ENCODE measurements at places on chromosomes 7 and 10.

- no peak for DNase-seq
These were observed 128.4 kb downstream of the BICC1 start for GRCh38 chr10:58641095-58641531.

GRCh38 chr7:94510582-94511496 lies 1.2 kb downstream of the CASD1 start:
- no peak for DNase-seq

DNA sequence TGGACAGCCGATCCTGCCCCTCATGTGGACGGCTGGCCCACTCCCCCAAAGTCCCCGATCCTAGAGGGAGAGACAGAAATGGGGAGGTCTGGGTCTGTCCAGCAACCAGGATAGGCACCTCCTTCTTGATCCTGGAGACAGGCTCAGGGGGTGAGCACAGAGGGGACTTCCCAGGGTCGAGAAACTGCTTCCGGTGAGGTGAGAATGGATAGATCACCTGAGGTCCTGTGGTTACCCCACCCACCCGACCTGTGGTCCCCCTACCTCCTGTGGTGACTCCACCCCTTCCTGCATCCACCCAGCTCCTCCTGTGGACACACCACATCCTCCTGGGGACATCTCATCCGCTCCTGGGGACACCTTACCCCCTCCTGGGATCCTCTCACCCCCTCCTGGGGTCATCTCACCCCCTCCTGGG lies 27.4 kb upstream of the RASGEF1A start:
- no peak for DNase-seq

DNA sequence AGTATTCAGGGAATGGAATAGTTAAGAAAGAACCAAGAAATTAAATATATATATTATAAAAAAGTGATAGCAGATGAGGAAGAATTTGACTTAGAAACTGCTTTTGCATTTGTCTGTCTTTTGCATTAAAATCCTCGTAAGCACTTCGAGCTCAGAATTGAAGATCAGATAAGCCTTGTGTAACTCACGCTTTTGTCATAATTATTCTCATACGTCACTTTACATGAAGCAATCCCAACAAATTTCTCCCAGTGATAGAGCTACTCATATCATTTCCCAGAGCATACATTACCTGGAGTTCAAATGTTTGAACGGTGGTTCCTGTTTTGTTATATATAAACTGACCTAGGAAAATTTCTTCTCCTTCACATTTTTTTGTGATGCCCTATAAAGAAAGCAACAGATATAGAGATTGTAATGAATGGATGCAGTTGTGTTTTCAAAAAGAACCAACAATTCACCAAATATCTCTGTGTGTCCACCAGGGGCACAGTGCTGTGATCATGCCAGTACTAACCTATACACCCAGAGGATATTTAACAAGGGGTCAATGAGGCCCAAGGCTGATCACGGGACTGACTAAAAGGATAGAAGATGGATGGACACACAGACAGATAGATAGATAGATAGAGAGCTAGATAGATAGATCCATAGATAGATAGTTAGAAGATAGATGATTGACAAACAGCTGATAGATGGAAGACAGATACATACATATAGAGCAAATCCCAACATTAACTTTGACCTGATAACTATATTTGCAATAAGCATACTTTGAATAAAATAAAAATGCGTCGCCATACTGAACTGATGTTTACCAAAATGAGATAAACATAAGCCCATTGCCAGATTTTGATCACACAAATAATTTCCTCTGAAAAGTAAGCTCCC lies 9.3 kb upstream of the HUS1 start:
- DNase-seq: no peak

DNA sequence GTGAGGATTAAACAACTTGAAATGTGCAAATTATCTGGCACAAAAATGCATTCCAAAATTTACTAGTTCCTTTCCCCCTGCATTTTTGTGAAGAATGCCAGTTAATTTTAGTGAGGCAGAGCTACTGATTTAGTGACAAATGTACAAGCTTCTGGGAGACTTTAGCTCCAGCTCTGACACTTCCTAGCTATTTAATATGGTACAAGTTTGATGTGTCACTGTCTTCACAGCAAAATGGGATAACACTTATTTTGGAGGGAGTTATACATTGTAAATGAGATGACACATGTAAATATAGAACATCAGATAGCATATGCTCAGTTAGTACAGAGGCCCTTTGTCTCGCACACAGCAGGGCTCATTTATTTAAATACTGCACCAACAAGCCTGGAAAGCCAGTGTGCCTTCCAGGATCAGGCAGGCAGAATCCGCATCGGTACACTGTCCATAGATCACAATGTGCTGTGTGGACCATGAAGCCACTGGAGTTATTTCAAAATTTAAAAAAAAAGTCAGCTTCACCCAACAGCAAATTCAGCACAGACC lies 48.7 kb downstream of the ELMO1 start:
- no peak for DNase-seq

- DNase-seq: no peak
These were observed 210.9 kb upstream of the SEMA3E start for GRCh38 chr7:83859827-83860226.

DNA sequence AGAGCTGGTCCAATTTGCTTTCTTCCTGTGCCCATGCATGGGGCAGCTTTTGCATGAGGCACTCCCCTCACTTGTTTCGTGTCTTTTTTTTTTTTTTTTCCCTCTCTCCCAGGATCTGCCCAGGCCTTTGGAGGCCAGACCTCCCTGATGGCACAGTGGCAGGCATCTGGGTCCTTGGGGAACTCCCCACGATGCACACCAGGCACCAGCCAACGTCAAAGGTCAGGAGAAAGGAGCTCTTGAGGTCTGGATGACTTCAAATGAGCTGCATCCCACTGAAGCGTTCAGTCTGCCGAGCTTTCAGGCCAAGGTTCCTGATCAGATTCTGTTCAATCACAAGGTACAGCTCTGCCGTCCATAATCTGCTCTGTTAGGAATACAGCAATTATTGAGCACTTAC lies 97.2 kb upstream of the CARD11 start:
- no peak for DNase-seq

DNA sequence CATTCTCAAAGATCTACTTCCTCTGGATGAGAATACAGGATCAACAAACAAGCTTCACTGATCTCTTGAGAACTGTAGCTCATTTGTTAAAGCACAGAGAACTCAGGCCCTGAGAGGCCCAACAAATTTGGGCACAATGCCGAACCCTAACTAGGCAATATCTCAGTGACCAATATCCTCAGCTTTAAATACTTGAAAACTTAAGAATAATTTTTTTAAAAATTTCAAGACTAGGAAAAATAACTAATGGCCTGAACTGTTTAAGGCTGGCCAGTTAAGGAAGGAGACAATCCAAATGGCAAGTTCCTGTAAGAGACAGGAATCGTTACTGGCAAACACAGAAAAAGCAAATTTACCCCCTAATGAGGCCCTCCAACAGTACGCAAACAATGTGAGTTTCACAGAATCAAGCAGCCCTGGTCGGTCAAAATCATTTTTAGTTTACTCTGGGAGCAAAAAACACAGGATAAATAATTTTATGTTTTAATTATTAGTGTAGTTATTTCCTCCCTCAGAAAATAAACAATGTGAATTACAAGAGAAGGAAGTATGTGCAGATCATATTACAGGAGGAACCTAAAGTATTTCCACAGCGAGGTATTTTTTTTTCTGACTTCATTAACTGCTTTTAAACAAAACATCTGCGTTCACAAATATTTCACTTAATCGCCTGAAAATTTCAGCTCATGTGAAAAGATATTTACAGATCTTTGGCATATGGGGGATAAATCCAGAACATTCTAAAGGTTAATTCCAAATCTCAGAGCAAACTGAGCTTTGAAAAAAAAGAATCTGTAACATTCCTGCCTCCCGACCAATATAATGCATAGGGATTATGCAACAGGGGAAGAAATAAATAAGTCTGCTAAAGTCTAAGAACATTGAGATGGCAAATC lies 39.5 kb downstream of the NT5C2 start:
- DNase-seq: no peak

DNA sequence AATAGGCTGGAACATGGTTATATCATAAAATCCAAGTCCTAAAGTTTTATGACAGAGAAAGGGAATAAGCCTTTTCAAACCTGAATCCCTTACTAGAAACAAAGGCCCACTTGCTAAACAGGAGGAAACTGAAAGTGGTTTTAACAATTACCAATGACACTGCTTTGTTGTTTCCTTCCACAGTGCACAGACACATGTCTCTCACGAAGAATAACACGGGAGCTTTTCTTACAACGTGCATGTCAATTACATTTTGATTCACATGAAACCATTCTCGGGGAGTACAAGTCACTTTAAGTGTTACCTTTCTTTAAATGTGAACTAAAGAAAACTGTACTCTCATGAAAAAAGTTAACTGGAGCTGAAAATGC lies 1.4 kb downstream of the MRPS33 start:
- no peak for DNase-seq

DNA sequence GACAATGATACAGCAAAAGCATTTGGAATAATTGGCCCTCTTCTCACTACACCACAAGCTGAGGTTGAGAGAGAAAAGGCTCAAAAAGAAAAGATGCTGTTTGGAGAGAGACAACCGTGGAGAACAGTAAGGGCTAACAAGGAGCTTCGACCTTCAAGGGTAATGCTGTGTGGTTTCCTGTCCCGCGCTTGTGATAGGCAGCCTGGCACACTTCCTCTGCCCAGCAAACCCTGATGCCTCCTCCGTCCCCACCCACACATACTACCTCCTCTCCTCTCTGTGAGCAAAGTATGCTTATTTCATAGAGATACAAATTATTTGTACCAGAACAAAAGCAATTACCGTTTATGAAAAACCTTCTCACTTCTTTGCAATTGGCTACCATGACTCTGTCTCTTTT lies 755.4 kb downstream of the KCNMA1 start:
- no peak for DNase-seq

DNA sequence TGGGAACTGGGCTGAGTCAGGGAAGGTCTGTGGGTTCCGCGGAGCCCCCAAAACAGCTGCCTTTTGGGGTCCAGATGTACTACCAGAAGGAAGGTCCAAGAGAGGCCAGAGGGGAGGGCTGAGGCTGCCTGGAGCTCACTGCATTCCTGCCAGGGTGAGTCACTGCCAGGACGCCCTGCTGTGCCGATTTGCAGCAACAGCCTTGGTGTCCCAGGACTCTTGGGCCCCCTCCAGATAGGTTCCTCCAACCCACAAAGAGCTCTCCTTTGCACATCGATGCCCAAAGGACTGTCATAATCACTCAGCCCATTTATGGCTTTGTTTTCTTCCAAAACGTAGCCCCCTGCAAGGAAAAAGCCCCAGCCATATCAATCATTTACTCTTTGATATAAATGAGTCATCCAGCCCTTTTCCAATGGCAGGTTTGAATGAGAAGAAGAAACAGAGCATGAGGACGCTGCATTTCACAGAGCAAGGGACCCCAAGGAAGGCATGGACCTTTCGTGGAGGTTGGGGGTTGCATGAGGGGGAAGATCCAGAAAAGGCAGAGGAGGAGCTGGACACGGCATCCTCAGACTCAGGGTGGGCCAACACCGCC lies 32.2 kb upstream of the COL13A1 start:
- DNase-seq: no peak

- no peak for DNase-seq
These were observed 143.4 kb upstream of the LSM8 start for GRCh38 chr7:118040562-118040961.

DNA sequence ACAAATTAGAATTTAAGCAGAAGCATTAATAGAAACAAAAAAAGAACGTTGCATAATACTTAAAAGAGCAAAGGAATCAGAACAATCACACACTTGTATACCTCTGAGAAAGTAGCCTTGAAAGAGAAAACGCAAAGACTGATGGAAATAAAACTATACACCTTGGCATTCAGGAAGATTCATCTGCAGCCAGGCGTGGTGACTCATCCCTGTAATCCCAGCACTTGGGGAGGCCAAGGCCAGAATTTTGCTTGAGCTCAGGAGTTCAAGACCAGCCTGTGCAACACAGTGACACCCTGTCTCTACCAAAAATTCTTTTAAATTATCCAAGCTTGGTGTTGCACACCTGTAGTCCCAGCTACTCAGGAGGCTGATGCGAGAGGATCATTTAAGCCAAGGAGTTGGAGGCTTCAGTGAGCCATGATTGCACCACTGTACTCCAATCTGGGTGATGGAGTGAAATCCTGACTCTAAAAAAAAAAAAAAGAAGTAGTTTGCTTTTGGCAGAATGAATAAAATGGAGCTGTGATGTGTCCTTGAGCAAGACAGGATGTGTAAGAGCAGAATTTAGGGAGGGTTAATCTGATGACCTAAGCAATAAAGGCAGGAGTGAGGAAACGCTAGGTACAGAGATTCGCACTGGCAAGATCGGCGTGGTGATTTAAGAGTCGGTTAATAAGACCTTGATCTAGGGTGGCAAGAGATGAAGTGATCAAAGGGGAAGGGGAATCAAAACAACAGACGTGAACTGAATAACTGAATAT lies 75.8 kb upstream of the NRP1 start:
- no peak for DNase-seq

- no peak for DNase-seq
These were observed 24.5 kb downstream of the ADRB1 start for GRCh38 chr10:114068054-114068707.

- DNase-seq: no peak
These were observed 96.9 kb downstream of the RTKN2 start for GRCh38 chr10:62171791-62172190.

- no peak for DNase-seq
These were observed 9.4 kb upstream of the NRG3 start for GRCh38 chr10:81865581-81865980.

- DNase-seq: no peak
These were observed 701.4 kb upstream of the COBL start for GRCh38 chr7:52017802-52018679.

- DNase-seq: no peak
These were observed 51.1 kb downstream of the LMTK2 start for GRCh38 chr7:98157761-98158160.

- no peak for DNase-seq
These were observed 38.1 kb downstream of the USP54 start for GRCh38 chr10:73552819-73553715.

- DNase-seq: no peak
These were observed at the start of gene CFAP46 for GRCh38 chr10:132942101-132943057. CFAP46 (minus strand) TSS chr10:132942570; CDS start chr10:132942484, 86 bp downstream.

GRCh38 chr7:144384071-144384470 lies 19.4 kb downstream of the NOBOX start:
- DNase-seq: no peak

- peak; percentile 82 for DNase-seq
These were observed 6.5 kb downstream of the ARPC1B start for GRCh38 chr7:99380823-99381663.

DNA sequence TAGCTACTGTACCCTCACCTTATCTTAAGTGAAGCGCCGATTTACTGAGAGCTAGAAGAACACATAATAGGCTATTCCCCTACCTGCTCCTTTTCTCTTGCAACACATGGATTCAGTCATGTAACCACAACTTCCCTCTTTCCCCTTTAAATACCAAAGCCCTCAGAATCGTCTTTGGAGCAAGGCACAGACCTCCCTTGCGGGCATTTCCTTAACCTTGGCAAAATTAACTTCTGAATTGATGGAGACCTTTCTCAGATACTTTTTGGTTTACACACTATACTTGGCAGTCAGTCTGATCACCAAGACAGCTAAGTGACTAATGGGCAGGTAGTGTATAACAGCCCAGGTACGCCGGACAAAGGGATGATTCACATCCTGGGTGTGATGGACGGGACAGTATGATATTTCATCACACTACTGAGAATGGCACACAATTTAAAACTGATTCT lies 72.7 kb upstream of the SEC61G start:
- no peak for DNase-seq

GRCh38 chr7:41996381-41997035 lies 240.5 kb downstream of the GLI3 start:
- no peak for DNase-seq

GRCh38 chr7:4798706-4799235 lies 23.3 kb downstream of the AP5Z1 start:
- DNase-seq: no peak

- no peak for DNase-seq
These were observed 237.2 kb downstream of the BUB3 start for GRCh38 chr10:123391275-123392028.
